Fibroblast of skin of scalp (primary cell): ENCODE measurements at places on chromosomes 11 and 22.
A peak's percentile ranks its signal among the peaks of the same experiment; 100 is the strongest.

- DNase-seq: no peak
Measured at GRCh38 chr11:8356721-8357504, 93.2 kb upstream of the LMO1 start.

DNA sequence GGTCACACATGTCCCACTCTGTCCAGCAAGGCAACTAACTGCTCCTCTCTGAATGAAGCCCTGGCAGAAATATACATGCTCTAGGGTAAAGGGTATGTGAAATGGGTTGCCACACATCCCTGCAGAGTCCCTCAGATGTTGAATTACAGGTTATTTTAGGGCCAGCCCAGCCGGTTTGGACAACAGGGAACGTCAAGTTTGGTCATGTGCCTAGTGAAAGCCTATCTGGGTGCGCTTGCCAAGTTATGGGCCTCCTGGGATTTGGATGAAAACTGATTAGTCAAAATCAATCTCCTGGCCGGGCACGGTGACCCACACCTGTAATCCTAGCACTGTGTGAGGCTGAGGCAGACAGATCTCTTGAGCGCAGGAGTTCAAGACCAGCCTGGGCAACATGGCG lies 10.4 kb downstream of the AP1B1 start:
- no peak for DNase-seq

- no peak for DNase-seq
Measured at GRCh38 chr11:3893311-3893710, 37.8 kb downstream of the STIM1 start.

GRCh38 chr22:23402275-23403151 lies 177.6 kb downstream of the IGLL1 start:
- peak; percentile 61 for DNase-seq

- DNase-seq: no peak
Measured at GRCh38 chr11:59534676-59535075, 23.3 kb downstream of the OR4D9 start.

DNA sequence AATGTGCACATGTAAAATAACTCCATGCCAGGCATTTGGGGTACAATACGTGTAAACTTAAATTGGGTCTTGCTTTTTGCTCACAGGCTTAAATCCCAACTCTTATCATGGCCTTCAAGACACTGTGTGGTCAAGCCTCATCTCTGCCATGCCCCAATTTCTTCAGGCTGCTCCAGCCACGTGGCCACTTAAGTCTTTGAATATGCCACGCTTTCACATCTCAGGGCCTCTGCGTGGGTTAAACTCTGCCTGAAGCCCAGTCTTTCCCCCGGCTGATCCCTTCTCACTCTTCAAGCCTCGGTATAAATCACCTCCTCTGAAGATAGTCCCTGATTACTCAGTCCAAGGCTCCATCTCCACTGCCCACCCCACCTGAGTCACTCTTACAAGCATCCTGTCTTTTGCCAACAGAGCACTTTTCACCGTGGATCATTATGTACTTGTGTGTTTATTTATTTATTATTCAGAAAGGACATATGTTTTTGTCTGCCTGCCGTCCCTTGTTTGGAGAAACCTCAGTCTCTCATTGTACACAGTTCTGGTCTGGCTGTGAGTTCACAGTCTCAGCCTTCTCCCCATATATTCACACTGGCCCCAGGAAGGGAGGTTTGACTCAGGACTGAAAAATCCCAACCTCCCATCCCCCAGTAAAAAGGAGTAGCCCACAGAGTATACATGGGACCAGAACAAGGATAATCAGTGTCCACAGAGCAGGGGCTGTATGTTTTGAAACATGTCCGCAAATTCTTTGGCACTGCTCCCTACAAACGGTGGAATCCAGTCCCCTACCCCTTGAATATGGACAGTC lies 344.7 kb downstream of the MN1 start:
- DNase-seq: peak; percentile 95

DNA sequence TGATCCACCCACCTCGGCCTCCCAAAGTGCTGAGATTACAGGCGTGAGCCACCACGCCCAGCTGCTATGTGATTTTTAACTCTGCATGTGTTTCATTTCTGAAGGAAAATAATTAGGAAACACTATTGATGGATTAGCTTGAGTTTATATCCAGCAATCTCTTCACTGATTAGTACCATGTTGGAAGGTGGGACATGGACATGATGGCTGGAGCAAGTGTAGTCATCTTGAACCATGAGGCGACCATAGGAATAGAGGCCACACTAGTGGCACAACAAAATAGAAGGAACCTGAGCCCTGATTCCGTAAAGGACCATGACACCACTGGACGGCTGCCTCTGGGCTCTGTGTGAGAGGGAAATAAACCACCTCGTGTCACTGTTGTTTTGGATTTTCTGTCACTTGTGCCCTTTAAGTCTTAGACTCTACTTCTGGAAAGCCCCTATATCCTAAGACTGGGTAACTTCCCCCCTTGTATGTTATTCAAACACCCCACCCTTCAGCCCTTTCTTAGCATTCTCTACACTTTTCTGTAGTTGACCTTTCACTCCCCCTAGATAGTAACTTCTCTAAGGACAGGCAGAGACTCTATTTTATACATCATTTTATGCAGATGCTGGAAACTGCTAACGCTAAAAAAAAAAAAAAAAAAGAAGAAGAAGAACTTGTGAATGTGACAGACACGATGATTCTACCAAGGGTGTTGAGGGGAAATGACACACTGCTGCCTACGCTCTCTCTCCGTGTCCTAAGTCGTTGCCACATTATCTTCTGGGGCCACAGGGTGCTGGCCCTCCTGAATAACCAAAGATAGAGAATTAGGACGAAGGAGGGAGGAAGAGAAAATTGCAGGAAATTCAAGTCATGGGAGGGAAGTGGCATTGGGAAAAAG lies 2.7 kb upstream of the VPS37C start:
- no peak for DNase-seq

GRCh38 chr11:63907063-63907462 lies 9.9 kb downstream of the RCOR2 start:
- no peak for DNase-seq

- DNase-seq: peak; percentile 39
Measured at GRCh38 chr11:71355281-71355680, 92.9 kb downstream of the DHCR7 start.

DNA sequence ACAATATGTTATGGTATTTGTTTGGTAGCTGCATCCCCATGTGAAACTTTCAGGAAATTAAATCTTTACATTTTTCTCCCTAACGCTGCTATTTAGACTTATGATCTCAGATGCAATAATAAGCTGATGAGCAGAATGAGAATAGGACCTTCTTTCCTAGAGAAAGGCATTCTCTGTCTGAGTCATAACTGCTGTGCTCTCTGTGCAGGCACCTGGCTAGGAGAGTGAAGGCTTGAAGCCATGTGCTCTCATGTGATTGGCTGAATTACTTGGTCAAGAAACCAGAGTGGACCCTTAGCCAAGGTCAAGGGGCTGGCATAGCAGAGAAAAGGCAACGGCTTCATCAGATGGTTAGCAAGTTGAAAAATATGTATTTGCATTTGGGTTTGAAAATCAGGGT lies 185.0 kb downstream of the ADAMTS15 start:
- no peak for DNase-seq

- no peak for DNase-seq
Measured at GRCh38 chr11:2190657-2191471, 19.2 kb upstream of the TH start.

DNA sequence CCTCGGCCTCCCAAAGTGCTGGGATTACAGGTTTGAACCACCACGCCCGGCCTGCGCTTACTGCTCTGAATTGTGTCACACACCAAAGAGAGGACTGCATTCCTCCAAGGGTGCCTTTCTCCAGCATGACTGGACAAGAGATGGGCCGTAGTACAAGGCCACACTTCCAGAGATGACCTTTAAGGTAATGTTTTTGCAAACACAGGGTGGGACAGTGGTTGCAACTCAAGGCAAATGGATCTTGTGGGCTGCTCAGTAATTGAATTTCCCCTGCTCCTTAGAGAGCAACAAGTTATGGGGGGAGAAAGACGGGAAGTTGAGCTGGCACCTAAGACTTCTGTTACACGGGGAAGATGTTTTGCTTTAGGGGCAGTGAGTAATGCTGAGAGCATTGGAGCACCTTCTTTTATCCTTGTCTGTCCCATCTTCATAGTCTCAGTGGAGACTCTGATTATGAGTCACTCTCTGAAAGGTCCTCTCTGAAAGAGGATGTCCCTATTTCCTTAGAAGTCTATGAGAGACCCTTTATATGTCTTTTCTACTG lies 66.3 kb downstream of the C11orf91 start:
- peak; percentile 70 for DNase-seq

DNA sequence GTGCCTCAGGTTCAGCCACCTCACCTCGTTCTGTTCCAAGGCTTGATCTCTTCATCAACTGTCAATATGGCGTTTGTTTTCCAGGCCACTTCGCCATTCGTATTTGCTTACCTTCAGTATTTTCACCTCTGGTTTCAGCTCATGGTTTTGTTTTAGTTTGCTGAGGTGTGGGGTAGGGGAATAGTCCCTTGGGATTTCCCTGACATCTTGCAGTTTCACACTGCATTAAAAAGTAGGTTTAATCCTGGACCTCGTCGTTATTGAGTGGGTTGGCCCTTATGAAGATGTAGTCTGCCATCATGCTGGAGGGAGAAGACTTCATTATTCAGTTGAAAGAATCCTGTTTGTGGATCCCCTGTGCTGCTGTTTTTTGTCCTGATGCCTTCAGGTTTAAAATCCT lies 46.0 kb downstream of the C11orf91 start:
- no peak for DNase-seq

- no peak for DNase-seq
Measured at GRCh38 chr22:41075946-41076345, 16.4 kb upstream of the EP300 start.

GRCh38 chr11:14376920-14377319 lies 17.9 kb upstream of the RRAS2 start:
- peak; percentile 14 for DNase-seq

- no peak for DNase-seq
Measured at GRCh38 chr22:45271667-45272201, 13.0 kb upstream of the UPK3A start.

DNA sequence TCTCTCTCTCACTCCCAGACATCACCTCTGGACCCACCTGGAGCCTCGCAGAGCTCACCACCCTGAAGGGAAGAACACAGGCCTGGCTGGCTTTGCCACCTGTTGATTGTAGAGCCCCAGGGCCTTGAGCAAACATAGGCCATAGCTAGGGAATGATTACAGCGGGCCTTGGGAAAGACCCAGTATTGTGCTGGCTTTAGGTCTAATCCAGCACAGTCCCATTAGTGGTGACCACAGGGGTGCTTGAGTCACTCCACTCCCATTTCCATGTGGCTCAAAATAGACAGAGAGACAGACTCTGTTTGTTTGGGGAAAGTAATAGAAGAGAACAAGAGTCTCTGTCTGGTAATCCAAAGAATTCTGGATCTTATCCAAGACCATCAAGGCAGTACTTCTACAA lies 42.7 kb upstream of the FAM181B start:
- DNase-seq: peak; percentile 31

DNA sequence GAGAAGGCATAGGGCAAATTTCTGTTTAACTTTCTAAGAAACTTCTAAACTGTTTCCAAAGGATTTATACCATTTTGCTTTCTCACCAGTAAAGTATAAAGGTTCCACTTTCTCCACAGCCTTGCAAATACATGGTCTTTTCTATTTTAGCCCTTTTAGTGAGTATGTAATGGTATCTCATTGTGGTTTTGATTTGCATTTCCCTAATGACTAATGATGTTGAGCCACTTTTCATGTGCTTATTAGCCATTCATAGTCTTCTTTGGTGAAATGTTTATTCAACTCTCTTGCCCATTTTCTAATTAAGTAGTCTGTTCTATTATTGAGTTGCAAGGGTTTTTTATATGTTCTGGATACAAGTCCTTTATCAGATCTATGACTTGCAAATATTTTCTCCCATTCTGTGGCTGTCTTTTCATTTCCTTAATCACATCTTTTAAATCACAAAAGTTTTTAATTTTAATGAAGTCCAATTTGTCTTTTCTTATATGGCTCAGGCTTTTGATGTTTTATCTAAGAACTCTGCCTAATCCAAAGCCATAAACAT lies 83.8 kb upstream of the KCNQ1OT1 start:
- no peak for DNase-seq

DNA sequence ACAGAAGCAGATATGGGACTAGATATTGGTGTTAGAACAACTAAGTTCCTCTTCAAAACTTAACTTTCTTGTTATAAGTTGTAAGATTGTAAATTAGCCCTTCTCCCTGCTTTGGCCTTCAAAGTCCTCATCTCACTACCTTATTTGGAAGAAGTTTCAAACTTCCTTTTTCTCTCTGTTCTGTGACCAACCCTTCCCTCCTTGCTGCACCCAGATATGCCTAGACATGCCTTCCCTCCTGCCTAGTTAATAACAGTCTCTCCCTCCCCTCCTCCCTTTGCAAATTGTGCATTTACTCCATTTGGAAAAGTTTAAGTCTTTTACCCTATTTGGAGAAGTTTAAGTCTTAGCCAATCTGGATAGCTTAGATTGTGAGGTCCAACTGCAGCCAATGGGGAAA lies 4.9 kb downstream of the OR52K2 start:
- DNase-seq: no peak

- no peak for DNase-seq
Measured at GRCh38 chr22:22786301-22787115, 101.1 kb upstream of the IGLL5 start.

DNA sequence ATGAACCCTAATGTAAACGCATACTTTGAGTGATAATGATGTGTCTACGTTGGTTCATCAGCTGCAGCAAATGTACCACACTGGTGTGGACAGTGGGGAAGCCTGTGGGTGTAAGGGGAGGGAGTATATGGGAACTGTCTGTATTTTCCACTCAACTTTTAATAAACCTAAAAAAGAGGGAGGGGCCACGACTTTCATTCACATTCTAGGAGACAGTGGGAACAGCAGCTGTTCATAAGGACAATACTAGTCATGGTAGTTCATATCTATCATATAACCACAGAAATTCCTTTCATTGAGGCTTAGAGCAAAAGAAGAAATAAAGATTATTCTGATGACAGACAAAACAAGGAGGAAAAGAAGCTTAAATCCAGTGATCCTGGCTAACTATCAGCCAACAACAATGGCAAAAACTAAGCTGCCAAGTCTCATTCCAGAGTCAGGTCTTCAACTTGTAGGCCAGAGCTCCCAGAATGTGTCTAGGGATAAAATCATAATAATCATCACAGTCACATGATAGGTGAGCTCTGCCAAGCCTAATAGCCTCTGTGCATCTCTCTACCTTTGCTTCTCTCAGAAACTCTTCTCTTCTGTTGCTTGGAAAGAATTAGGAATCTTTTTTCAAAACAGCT lies 59.4 kb upstream of the CHRM4 start:
- peak; percentile 9 for DNase-seq

GRCh38 chr11:93196816-93197379 lies 893 bp downstream of the SLC36A4 start:
- DNase-seq: peak; percentile 7
